ENCODE measurements at places on chromosomes 5 and 9. TPM values are rescaled to one million over a fixed set of nuclear protein-coding genes. Genes with fewer than 3 reads are reported as not detected.

Gene BARX1
- total RNA-seq = not detected

Gene CCNJL
- not detected for total RNA-seq

Gene IRX1
- total RNA-seq = not detected

Gene IFNA1
- total RNA-seq = not detected

Gene PCDHA9
- not detected for total RNA-seq

Gene NRG2
- 0.18 TPM for total RNA-seq

Gene CBY3
- 0.57 TPM for total RNA-seq

Gene CCNI2
- total RNA-seq = 8.8 TPM

Gene STK32A
- total RNA-seq = not detected

Gene SURF6
- total RNA-seq = 32.0 TPM

Gene PCDHA11
- total RNA-seq = not detected

Gene INSL4
- total RNA-seq = not detected

Gene MRPL36
- total RNA-seq = 95.4 TPM

Gene PCDH1
- total RNA-seq = not detected

Gene EDIL3
- total RNA-seq = not detected

Gene TAF1L
- total RNA-seq = not detected

Gene FGD3
- total RNA-seq = 56.5 TPM

Gene C5orf58
- total RNA-seq = not detected

Gene PDE6A
- not detected for total RNA-seq

Gene LURAP1L
- not detected for total RNA-seq

Gene MARCOL
- total RNA-seq = not detected

Gene KIF20A
- 27.2 TPM for total RNA-seq

Gene PCDHB14
- 0.09 TPM for total RNA-seq

Gene CCNO
- total RNA-seq = 0.20 TPM

Gene ADAMTS6
- total RNA-seq = 0.93 TPM

Gene SPATA31C1
- not detected for total RNA-seq

Gene SAPCD2
- total RNA-seq = 12.7 TPM

Gene TRAF1
- total RNA-seq = 316 TPM

Gene TEX48
- 0.46 TPM for total RNA-seq

Gene CER1
- not detected for total RNA-seq

Gene C9orf72
- 3.9 TPM for total RNA-seq

Gene ANXA2R
- 6.8 TPM for total RNA-seq

Gene NEURL1B
- 0.13 TPM for total RNA-seq

Gene PCDHGA7
- 0.09 TPM for total RNA-seq

Gene GABRA6
- total RNA-seq = not detected

Gene PLAC8L1
- total RNA-seq = 0.96 TPM

All from CD8-positive, alpha-beta memory T cell (primary cell).